Ureter (tissue), 1 donor: ENCODE measurements at places on chromosomes 16 and 17. TPM values are rescaled to one million over a fixed set of nuclear protein-coding genes. Genes with fewer than 3 reads are reported as not detected.

NOD2 gene
- total RNA-seq: 2.2 TPM

TTYH2 gene
- 8.2 TPM for total RNA-seq

TEX19 gene
- not detected for total RNA-seq

BAHCC1 gene
- 23.7 TPM for total RNA-seq

OTOP2 gene
- total RNA-seq: not detected

TIMP2 gene
- total RNA-seq: 118 TPM

LHX1 gene
- total RNA-seq: not detected

SOST gene
- not detected for total RNA-seq

ZNF207 gene
- 231 TPM for total RNA-seq

MYH1 gene
- 0.05 TPM for total RNA-seq

TNFRSF13B gene
- total RNA-seq: 0.83 TPM

SEPTIN12 gene
- not detected for total RNA-seq

ST6GALNAC2 gene
- total RNA-seq: 28.7 TPM

PLA2G10 gene
- total RNA-seq: 1.4 TPM

TMEM235 gene
- not detected for total RNA-seq

ZFPM1 gene
- total RNA-seq: 13.7 TPM

PPP1R27 gene
- total RNA-seq: not detected

ARL5C gene
- total RNA-seq: not detected

ZNF385C gene
- 1.2 TPM for total RNA-seq

ZDHHC1 gene
- total RNA-seq: 14.3 TPM

SOX15 gene
- 8.0 TPM for total RNA-seq

ACSM2A gene
- total RNA-seq: not detected

RNF40 gene
- 133 TPM for total RNA-seq

KRTAP4-6 gene
- not detected for total RNA-seq

GNGT2 gene
- total RNA-seq: 2.9 TPM
